ENCODE measurements at places on chromosomes 11 and 22.

DNA sequence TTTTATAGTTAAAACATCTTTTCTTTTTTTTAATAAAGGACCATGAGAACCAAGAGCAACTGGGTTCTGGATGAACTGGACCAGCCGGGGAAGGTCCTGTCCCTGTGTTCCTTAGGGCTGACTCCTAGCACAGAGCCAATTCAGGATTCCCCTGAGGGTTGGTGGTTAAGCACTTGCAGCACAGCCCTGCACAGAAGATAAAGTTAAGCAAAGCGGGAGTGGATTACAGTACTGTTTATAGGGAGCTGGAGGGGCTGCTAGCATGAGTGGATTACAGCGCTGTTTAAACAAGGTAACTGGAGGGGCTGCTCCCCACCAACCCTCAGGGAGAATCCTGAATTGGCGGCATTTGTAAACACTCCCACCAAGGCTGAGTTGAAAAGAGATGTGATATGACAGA, 90.6 kb downstream of the CELSR1 start:
- peak; percentile 40 for DNase-seq

- DNase-seq = no peak
These were observed 8.3 kb downstream of the SREBF2 start for GRCh38 chr22:41841085-41841712.

DNA sequence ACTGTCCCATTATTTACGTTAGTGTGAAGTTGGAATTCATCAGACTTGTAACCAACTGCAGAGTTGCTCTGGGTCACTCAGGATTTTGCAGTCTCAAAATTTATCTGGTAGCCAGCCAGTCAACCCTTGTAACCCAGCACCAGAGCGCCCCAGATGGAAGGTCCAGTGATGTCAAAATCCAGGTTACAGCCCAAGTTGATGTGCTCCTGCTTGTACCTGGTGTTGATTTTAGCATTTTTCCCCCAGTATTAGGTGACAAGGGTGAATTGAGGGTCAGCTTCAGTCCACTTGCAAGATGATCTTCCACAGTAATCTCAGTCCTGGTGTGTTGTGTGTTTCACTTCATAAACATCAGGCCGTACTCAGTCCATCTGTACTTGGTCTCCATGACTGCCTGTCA, 7.5 kb downstream of the TIMM10B start:
- no peak for DNase-seq

- DNase-seq = no peak
These were observed 485.4 kb downstream of the SOX6 start for GRCh38 chr11:15870911-15871310.

Data from NCI-H1092 treated with DMSO at 0.1 percent for 48 hours (cell line).